ENCODE measurements at places on chromosomes 3 and 15.
A peak's percentile ranks its signal among the peaks of the same experiment; 100 is the strongest.

DNA sequence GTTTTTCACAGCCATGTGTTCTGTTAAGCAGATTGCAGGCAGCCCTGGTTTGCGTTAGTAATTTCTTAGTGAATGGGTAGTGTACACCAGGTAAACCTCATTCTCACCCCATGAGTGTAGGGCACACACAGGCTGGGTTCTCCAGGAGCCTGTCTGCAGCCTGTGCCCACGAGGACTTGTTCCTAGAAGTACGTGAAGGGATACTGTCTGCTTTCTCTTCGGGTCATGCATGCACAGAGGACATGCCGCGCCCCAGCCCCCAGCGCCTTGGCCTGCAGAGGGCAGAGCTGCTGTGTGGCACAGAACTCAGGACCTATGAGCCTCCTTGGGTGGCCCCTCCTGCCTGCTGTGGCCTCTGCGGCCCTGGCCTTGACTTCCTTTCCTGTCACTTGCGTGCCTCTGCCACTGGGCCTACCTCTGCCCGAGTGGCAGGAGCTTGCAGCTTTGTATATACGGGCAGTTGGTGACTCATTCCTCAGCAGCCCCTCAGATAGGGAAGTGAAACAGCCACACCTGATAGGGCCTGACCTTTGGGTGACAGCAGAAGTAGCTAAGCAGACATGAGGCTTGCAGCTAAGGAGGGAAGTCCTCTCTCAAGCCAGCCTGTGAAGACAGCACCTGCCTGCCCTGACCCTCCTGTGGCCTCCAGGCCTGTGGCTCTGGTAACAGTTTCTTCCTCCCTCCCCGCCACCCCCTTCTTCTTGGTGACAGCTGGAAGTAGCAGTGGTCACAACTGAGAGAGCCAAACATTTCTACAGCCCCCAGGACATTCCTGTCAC, 19.5 kb downstream of the PPCDC start:
- no peak for DNase-seq

DNA sequence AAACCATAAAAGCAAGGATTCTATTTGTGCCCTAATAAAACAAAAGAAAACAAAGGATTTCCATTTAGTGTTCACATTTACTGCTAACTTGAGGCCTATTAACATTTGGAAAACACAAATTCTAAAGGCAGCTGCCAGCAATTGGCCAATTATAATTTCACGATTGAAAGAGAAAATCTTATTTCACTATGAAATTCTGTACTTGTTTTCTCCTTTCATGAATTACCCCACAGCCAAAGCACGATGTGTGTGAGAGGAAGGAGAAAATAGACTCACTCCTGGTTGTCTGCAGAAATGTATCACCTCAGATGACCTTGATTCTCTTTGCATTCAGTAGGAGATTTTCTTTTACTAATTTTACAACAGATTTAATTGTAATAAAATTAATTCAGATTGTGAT, 242.8 kb upstream of the GBE1 start:
- peak; percentile 25 for DNase-seq

- DNase-seq = no peak
Observed at GRCh38 chr3:150110097-150110496, 139.4 kb upstream of the PFN2 start.

GRCh38 chr3:36792342-36792741, 28.0 kb upstream of the DCLK3 start:
- peak; percentile 0 for DNase-seq

DNA sequence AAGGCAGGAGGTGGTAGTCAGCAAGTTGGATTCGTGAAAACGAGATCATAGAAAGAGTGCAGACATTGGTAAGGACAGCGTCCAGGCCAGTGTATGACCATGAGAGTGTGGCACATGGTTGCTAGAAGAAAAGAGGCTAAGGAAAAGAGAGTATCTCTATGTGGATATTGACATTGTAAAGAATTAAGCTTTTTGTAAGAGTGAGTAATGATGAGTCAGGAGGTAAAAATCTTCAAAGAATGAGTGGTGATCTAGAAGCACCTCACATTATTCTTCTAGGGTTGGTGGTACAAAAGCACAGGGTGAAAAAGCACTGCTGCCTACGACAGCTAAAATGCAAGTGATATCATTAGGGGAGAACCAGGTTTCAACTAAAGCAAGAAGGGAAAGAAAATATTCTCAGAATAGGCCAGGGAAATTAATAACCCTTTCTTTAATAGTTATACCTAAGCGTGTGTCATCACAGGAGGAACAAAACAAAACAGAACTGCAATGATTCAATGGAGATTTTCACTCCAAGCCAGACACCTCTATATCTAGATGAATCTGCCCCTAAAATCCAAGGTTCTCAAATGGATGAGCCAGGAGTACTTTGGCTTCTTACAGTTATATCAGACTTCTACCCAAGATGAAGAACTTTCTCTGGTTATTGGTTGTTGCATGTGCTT, 884.7 kb downstream of the NAALADL2 start:
- no peak for DNase-seq

GRCh38 chr3:16741890-16742289, 136.7 kb upstream of the DAZL start:
- DNase-seq = no peak

DNA sequence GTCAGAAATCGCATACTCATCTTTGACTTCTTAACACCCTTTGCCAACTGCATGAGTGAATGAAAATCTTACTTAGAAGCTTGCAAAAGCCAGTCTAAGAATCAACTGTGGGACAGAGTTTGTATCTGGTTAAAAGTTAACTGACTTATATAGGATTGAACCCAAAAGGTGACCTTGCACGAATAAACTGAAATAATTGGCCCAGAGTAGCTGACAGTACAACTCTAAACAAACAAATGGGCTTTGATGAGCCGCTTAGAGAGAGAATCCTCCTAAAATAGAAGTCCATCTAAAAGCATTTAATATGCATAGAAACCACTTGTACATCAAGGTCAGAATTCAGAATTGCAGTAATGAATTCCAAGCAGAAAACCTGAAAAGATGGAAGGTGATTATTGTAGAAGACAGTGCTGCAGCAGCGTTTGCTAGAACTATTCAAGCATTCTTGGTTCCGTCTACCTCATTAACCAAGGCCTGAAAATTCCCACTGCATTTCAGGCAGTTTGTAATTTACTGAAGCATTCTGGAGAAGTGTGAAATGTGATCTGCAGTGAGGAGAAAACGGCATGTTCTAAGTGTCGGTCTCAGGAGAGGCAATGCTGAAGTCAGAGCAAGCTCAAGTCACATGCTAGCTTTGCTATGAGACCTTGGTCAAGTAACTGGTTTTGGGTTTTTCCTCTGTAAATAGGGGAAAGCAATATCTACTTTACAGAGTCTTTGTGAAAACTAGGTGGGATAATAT, 103.7 kb downstream of the CADPS start:
- no peak for DNase-seq

- no peak for DNase-seq
Observed at GRCh38 chr15:63917588-63918316, 84.0 kb upstream of the HERC1 start.

DNA sequence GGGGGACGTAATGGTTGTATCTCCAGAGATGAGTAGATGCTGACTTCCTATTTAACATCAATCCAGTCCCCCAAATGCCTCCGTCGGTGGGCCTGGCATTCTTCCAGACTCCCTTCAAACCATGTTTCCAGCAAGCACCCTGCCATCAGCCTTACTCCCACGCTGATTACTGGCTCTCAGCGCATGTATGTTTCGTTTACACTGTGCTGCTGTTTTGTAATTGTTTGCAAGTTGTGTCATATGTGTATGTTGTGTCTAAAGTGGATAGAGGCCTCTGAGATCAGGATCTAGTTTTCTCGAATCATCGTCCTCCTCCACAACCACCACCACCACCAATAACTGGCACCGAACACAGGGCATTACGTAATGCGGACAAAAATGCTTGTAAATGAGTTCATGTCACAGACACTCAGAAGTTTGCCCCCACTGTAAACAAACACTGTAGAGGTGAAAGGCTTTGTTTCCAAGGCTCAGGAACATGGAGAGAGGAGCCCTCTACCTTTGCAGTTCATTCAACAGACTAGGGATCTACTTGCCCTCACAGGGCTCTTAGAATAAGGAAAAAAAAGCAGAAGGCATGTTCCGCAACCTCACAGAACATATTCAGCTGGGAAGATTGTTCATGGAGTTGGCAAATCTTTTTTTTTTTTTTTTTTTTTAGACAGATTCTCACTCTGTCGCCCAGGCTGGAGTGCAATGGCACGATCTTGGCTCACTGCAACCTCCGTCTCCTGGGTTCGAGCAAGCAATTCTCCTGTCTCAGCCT, 46.1 kb upstream of the SEMA4B start:
- no peak for DNase-seq

GRCh38 chr3:42713747-42714146, 11.1 kb upstream of the HHATL start:
- no peak for DNase-seq

DNA sequence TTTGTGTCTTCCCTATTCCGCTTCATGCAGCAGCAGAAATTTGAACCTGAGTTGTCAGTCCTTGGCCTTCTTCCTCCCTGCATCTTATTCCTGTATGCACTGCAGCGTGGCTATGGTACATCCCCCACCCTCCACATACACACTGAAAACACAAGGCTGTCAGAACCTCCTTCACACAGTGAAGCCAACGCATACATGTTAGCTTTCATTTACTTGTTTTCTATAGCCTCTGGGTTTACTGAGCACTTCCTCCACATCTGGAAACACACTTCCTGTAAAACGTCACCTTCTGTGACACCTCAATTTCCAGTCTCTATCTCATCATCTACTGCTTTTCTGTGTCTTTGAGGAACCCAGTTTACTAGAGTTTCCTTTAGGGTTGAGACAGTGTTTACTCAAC, 47.0 kb downstream of the SUSD5 start:
- DNase-seq = no peak

DNA sequence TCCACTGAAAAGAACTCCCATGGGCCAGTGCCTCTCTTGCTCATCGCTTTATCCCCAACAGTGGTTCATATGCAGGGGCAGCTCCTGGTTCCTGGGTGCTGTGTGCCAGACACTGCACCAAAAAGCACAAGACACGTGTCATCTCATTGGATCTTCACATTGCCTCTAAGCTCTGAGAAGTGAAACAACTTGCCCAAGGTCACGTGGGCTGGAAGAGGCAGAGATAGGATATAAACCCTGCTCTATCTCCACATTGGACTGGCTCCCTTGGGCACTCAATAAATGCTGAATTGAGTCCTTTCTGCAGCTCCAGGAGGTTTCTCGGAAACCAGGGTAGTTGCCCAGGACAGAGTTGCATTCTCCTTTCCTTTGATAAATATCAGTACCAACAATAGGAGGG, 88.1 kb downstream of the SRGAP3 start:
- no peak for DNase-seq

GRCh38 chr3:143064777-143065176, 54.8 kb upstream of the CHST2 start:
- no peak for DNase-seq

DNA sequence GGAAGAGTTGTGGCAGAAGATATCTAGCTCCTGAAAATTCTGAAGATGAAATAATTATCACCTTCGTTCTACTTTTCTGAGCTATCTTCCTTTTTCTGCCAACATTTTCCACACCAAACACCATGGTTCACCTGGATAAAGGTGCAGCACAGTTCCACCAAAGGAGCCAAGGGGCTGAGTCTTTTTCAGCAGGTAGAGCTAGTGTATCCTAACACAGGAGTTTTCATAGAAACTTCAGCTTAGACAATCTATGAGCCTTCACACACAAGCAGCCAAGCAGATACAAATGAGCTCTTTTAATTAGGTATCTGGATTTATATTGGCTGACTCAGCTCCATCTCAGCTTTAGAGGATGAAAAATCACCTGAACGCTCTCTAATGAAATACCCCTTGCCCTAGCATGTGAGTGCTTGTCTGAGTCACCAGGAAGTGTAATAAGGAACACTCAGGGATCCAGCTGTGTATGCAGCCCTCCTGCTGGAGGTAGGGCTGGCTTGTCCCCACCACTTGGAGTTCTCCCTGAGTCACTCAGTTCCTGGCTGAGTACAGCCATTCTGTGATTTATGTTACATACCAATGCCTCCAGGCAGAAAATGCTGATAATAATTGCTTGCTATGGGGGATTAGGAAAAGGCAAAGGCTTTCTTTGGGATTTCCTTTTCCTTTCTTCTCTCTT, 385.7 kb downstream of the LSAMP start:
- DNase-seq = no peak

- DNase-seq = no peak
Observed at GRCh38 chr3:20380295-20380694, 194.3 kb upstream of the SGO1 start.

DNA sequence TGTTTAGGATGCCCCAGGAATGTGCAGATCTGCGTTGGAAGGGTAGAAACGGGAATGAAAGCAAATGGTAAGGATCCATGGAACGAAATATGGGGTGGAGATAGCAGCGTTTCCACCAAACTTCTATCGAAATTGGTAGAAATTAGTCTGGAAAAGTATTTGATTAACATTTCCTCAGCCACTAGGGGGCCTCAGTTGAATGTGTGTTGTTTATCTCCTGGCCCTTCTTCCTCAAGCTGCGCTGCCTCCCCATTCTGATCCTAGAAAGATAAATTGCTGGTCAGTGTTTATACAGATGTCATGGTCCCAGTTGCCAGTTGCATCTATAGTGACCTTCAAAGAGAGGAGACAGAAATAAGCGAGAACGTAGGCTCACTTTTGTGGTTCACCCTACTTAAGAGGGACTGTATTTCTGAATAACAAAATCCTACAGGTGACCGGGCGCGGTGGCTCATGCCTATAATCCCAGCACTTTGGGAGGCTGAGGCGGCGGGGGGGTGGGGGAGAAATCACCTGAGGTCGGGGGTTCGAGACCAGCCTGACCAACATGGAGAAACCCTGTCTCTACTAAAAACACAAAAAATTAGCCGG, 457.1 kb downstream of the SQOR start:
- no peak for DNase-seq

GRCh38 chr3:12394569-12395271, 89.6 kb upstream of the TSEN2 start:
- no peak for DNase-seq

- no peak for DNase-seq
Observed at GRCh38 chr3:55570271-55570711, 83.2 kb upstream of the WNT5A start.

GRCh38 chr15:59833366-59833765, 144.2 kb upstream of the BNIP2 start:
- DNase-seq = no peak

- DNase-seq = peak; percentile 70
Observed at GRCh38 chr3:197791113-197791891, at the start of gene LRCH3. Gene LRCH3, plus strand, starts transcription at chr3:197791254. Its CDS starts 25 bp downstream, at chr3:197791279.

GRCh38 chr3:117562000-117562399, 852.4 kb downstream of the TUSC7 start:
- DNase-seq = no peak

All from NCI-H1930 (cell line).